Activated CD4-positive, alpha-beta T cell treated with anti-CD3 and anti-CD28 coated beads, Interleukin-2, amount 50 U/mL, for 48 hours (primary cell): ENCODE measurements at places on chromosomes 11 and 22.

GRCh38 chr11:2314525-2315394 is 12.9 kb downstream of the TSPAN32 start:
- DNase-seq: no peak

GRCh38 chr11:117863383-117863782 is 13.1 kb downstream of the FXYD6 start:
- DNase-seq: no peak

DNA sequence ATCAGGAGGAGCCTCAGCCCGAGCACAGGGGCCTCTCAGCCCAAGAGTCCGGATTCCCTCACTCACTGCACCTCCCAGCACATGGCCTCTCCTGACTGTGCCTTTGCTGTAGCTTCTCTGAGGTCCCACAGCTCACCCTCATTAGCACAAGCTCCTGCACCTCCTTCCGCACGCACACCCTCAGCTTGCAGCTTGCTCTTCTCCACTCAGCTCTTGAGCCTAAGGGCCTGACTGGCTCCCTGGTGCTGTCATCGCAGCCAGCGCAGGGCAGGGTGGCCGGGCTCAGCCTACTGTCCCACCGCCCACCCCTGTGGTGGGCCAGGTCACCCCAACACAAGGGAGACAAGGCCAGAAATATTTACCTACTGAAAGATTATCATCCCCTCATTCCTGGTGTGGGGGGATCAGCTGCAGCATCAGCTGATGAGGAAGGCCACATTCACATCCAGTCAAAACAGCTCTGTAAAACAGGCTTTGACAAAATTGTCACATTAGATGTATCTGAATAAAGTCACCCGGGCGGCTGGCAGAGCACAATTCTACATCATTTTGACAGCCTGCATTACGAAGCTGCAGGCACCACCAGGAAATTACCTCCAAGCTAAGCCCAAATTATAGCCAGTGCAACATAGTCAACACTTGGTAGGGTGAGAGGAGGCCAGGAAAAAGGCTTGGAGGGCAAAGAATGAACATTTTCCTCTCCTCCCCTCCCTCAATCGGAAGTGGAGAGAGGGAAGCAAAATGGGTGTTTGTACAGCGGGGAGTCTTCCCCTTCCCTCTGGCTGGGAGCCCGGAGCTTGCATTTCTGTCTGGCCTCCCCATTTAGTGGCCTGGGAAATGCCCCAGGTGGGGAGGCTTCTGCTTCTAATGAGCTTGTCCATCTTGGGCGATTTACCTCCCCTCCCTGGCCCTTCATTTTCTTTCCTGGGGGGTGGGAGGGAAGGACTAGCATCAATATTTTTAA is 29.5 kb upstream of the IGSF9B start:
- DNase-seq: no peak

DNA sequence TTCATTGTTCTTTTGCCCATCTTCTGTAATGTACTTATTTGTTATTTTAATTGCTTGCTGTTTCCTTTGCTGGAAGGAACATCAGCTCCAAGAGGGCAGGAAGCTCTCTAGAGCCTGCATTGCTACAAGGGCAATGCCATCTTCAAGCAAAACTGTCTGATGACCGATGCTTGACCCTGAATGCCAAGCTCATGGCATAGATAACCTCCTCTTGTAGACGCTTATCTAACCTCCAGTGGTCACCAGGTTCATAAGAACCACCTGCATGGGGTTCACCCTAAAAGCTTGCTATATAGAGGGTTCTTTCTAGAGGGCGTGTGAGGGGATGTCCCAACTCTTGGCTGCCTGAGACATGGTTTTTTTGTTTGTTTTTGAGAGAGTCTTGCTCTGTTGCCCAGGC is 16.5 kb downstream of the FADS3 start:
- no peak for DNase-seq

GRCh38 chr11:7559398-7560283 is 45.8 kb downstream of the PPFIBP2 start:
- no peak for DNase-seq

DNA sequence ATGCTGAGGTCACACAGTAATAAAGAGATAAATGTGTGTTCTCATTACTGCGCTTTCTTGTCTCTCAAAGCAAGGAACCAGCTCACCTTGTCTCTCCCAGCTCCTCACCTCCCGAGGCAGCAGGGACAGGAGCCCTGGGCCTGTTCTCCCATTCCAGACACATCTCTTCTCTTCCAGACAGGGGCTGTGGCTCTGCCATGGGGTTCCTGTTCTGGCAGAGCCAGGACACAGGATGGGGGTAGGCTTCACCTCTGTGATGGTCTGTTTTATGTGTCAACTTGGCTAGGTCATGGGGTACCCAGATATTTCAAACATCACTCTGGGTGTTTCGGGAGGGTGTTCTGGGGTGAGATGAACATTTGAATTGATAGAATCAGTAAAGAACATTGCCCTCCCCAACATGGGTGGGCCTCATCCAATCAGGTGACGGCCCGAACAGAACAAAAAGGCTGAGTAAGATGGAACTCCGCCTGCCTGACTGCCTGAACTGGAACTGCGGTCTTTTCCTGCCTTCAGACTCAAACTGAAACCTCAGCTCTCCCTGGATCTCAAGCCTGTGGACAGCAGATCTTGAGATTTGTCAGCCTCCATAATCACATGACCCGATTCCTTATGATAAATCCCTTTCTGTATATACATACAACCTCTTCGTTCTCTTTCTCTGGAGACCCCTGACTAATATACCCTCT is 2.0 kb upstream of the VSIG10L2 start:
- no peak for DNase-seq
